Neuronal stem cell (in vitro differentiated cells): ENCODE measurements at places on chromosomes 1 and 21.

GRCh38 chr1:204171751-204172178 is 5.6 kb upstream of the REN start:
- H3K27ac ChIP-seq = no peak overlapping the region
- peaks cover 2% of the 10 kb centered on the region for H3K4me1 ChIP-seq
- H3K36me3 ChIP-seq = no peaks in the 10 kb centered on the region
- no peak overlapping the region for H3K4me3 ChIP-seq
- DNase-seq = no peak

DNA sequence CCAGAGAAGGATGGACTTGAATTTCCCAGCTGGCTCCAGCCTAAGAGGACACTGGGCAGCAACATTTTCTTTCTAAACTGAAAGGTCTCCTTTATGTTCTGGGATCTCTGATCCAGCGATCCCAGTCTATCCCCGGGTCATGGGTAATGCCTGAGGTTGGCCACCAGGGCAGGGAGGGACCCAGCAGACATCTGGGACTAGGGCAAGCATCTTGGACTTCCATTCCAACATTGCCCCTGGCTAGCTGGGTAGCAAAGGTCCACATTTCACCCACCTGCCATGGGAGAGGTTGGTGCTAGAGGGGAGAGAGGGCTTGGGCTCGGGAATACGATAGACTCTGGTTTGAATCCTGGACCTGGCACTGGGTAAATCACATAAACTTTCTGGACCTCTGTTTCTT is 84.6 kb downstream of the LRRN2 start:
- H3K27ac ChIP-seq = no peak overlapping the region
- no peak for DNase-seq
- no peaks in the 10 kb centered on the region for H3K4me1 ChIP-seq

GRCh38 chr1:23111600-23112535 is 56.8 kb downstream of the LUZP1 start:
- no peak overlapping the region for H3K27ac ChIP-seq
- H3K4me3 ChIP-seq = no peak overlapping the region
- peaks cover 14% of the 10 kb centered on the region for H3K4me1 ChIP-seq
- DNase-seq = no peak
- H3K36me3 ChIP-seq = peaks cover 28% of the 10 kb centered on the region
- no peaks in the 10 kb centered on the region for H3K27me3 ChIP-seq

DNA sequence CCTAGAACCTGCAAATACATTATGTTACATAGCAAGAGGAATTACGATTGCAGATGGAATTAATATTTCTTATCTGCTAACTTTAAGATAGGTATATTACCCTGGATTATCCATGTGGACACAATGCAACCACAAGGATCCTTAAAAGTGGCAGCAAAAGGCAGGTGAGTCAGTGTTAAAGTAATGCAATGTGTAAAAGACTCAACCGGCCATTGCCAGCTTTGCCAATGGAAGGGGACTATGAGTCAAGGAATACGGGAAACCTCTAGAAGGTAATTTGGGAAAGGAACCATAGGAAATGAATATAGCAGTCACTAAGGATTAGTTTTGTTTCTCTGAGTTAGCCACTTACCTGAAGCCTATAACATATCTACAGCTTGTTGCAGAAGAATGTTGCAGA is 692.1 kb upstream of the ZP4 start:
- H3K27me3 ChIP-seq = no peaks in the 10 kb centered on the region
- H3K27ac ChIP-seq = no peak overlapping the region
- H3K4me1 ChIP-seq = no peaks in the 10 kb centered on the region
- H3K36me3 ChIP-seq = no peaks in the 10 kb centered on the region
- no peak overlapping the region for H3K4me3 ChIP-seq

DNA sequence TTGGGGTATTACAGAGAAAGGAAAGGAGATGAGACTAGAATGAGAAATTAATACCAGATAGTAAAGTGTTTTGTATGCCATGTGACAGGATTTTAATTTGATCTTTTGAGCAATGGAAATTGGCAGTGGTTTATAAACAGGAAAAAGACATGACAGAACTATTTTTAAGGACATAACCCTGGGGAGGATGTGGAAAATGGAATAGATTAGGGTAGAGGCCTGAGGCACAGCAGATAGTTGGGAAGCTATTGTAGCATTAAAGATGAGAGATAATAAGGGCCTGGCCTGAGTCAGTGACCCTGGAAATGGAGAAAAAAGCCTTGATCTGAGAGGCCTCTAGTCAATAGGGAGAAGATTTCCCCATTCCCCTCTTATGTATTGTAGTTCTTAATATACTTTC is 22.1 kb upstream of the KCNA3 start:
- H3K4me3 ChIP-seq = no peak overlapping the region
- no peak for DNase-seq
- no peak overlapping the region for H3K27ac ChIP-seq
- no peaks in the 10 kb centered on the region for H3K27me3 ChIP-seq

DNA sequence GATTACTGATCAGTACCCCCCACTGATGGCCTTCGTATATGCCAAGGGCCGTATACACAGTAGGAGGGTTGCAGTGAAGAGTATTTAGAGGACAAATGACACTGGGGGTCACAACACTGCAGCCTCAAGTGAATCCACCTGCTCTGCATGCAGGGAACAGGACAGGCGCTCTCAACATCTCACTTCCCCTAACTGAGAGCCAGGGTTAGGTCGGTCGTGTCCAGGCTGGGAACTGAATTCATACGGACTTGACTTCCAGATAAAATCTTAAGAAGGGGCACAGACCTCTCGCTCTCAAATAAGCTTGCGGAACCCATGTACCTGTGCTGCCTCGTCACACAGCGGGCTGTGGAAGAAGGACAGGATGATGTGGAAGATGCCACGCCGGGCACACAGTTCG is 22.8 kb downstream of the MRAP start:
- no peak overlapping the region for H3K27ac ChIP-seq
- DNase-seq = no peak
- no peak overlapping the region for H3K4me3 ChIP-seq

- H3K4me1 ChIP-seq = no peaks in the 10 kb centered on the region
- peaks cover 22% of the 10 kb centered on the region for H3K36me3 ChIP-seq
- no peak overlapping the region for H3K4me3 ChIP-seq
- no peaks in the 10 kb centered on the region for H3K27me3 ChIP-seq
- no peak for DNase-seq
These were observed 54.4 kb downstream of the MPZL1 start for GRCh38 chr1:167776151-167776550.

DNA sequence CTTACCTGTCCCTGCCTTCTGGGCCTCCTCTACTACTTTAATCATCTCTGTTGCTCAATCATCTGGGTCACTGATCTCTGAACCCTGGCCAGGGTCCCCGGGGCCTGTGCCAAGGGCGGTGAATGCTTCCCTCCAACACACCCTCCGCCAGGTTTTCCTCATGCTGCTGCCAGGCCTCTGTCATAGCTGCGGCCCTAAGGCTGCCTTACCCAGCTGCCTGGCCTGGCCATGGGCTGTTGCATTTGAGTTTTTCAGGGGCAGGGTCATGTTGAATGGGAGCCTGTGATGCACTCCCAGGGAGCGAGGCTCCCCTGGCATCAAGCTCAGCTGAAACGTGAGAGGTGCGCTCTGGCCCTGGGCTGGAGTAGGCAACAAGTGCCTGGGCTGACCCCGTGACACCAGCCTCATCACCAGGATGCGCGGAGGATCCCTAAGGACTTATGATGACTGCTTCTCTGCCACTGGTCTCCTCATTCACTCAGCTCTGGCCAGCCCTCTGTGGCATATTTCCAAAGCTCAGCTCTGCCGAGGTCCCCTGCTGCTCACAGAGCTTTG is 7.6 kb downstream of the EDN2 start:
- no peak for DNase-seq
- H3K27ac ChIP-seq = no peak overlapping the region
- no peak overlapping the region for H3K4me3 ChIP-seq
- no peaks in the 10 kb centered on the region for H3K27me3 ChIP-seq

- H3K27ac ChIP-seq = no peak overlapping the region
- H3K4me3 ChIP-seq = no peak overlapping the region
- peaks cover 50% of the 10 kb centered on the region for H3K27me3 ChIP-seq
- no peaks in the 10 kb centered on the region for H3K36me3 ChIP-seq
- no peak for DNase-seq
These were observed 163.2 kb upstream of the NBPF11 start for GRCh38 chr1:148315071-148315811.

DNA sequence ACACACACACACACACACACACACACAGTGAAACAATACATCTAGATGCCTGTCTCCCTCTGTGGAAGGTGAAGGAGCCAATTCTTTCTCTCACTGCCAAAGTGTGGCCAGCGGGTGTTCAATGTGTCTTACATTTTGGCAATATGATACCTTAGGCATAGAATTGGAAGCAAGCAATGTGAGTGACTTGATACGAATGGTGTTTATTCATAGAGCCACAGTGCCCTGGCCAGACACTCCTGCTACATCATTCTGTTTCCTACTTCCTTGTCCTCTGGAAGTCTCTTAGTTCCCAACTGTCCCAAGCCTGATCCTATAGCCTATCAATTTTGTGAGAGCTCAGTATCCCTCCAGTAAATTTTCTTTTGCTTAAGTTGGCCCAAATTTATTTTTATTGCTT is 170.0 kb upstream of the L1TD1 start:
- no peak for DNase-seq
- H3K36me3 ChIP-seq = no peaks in the 10 kb centered on the region
- H3K27ac ChIP-seq = no peak overlapping the region

DNA sequence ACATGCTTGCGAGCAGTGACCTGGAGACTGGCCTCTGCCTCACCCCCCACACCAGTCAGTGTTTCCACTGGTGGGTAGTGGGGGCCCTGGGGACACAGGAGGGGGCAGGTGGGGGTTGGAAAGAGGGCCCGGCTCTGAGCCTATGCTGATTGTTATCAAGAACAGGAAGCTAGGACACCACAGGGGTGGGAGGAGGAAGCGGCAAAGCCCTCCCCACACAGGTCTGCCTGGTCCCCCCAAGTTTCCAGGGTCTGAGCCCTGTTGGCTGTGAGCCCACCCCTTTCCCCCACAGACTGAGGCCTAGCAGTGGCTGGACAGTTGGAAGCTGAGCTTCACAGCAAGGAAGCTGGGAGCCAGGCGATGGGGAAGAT is 1.6 kb upstream of the PTPN7 start:
- H3K4me1 ChIP-seq = peaks cover 15% of the 10 kb centered on the region
- no peak for DNase-seq
- no peaks in the 10 kb centered on the region for H3K36me3 ChIP-seq
- H3K27ac ChIP-seq = no peak overlapping the region

GRCh38 chr1:112544011-112544688 is 35.4 kb downstream of the WNT2B start:
- H3K36me3 ChIP-seq = no peaks in the 10 kb centered on the region
- H3K27me3 ChIP-seq = no peaks in the 10 kb centered on the region
- DNase-seq = no peak
- no peak overlapping the region for H3K27ac ChIP-seq
- no peak overlapping the region for H3K4me3 ChIP-seq

DNA sequence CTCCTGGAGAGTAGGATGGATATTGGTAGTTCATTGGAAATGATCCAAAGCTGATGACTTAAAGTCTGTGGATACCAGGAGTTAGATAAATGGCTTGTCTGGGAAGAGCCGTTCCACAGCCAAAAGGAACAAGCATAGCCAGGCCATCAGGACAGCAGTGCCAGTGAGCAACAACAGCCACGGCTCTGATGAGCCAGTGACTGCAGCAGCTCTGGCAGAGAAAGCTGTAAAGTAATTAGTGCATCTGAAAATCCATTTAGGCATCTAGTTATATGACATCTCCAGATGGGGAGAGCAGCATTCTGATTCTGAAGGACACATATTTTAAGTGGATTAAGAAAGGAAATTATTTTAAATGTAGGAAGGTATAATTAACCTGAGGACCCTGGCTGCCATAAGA is 256.2 kb upstream of the PLXNA2 start:
- H3K27ac ChIP-seq = no peak overlapping the region
- H3K4me3 ChIP-seq = no peak overlapping the region
- no peaks in the 10 kb centered on the region for H3K27me3 ChIP-seq
- H3K4me1 ChIP-seq = no peaks in the 10 kb centered on the region

DNA sequence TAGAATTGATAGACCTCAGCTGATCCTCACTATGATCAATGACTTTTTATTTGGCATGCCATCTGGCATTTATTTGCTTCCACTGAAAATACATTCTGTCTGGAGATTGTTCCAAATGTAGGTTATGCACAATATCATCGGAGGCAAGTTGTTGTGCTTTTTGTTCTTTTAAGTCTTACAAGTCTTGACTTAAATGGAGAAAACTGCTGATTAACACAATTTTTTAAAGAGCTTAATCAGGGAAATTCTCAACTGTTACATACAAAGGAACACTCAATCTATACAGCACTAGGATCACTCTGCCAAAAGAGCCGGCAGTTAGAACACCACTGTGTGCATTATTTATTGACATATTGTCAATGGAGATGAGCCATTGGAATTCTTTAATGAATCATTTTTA is 19.2 kb downstream of the CYYR1 start:
- no peak overlapping the region for H3K27ac ChIP-seq
- H3K36me3 ChIP-seq = no peaks in the 10 kb centered on the region
- no peak for DNase-seq

- DNase-seq = no peak
- H3K27ac ChIP-seq = no peak overlapping the region
- H3K4me3 ChIP-seq = no peak overlapping the region
- H3K4me1 ChIP-seq = peaks cover 7% of the 10 kb centered on the region
- H3K36me3 ChIP-seq = no peaks in the 10 kb centered on the region
- peaks cover 61% of the 10 kb centered on the region for H3K27me3 ChIP-seq
These were observed 2.6 kb downstream of the HPCA start for GRCh38 chr1:32888677-32889420.

- H3K4me1 ChIP-seq = peaks cover 5% of the 10 kb centered on the region
- no peaks in the 10 kb centered on the region for H3K36me3 ChIP-seq
- H3K27me3 ChIP-seq = peaks cover 2% of the 10 kb centered on the region
- peak; percentile 72 for DNase-seq
These were observed at the start of gene ADARB1 for GRCh38 chr21:45074048-45074817. ADARB1 (plus strand) TSS chr21:45074580; CDS start chr21:45171657, 97,077 bp downstream.

DNA sequence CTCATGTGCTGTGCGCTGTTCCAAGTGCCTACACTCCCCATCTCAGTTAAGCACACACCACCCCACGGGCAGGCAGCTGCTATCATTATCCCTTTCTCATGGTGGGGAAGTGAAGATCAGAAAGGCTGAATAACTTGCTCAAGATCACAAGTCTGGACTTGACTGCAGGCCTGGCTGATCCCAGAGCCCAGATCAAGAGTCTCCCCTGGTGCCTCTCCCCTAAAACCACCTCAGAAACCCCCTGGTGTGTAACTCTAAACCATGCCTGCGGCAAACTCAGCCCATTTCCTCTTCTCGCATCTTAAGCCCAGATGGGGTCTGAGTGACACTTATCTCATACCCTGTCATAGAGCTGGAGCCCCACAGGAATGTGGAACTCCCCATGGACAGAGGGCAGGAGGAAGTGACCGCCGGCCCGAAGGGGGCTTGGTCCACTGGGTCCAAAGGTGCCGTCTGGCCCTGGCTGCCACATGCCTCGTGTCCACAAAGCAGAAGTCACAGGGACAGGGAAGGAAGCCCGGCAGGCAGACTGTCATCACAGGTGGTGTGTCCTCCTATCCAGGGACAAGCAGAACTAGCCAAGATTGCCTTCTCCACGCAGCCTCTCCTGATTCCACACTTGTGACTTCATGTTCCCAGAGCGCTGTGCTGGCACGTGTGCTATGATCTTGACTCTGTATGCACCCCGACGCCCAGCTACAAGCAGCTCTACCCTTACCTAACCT is 92.1 kb downstream of the SYF2 start:
- no peak overlapping the region for H3K27ac ChIP-seq
- no peaks in the 10 kb centered on the region for H3K27me3 ChIP-seq
- no peak overlapping the region for H3K4me3 ChIP-seq
- no peaks in the 10 kb centered on the region for H3K4me1 ChIP-seq
- no peak for DNase-seq

GRCh38 chr1:234091876-234092275 is 187.4 kb downstream of the SLC35F3 start:
- H3K27me3 ChIP-seq = no peaks in the 10 kb centered on the region
- H3K27ac ChIP-seq = no peak overlapping the region
- H3K4me3 ChIP-seq = no peak overlapping the region
- no peaks in the 10 kb centered on the region for H3K36me3 ChIP-seq
- DNase-seq = no peak
